Ovary (tissue), 10 donors: ENCODE measurements at places on chromosomes 1 and 21. TPM values are rescaled to one million over a fixed set of nuclear protein-coding genes. Genes with fewer than 3 reads are reported as not detected.

The DMRTA2 gene
- 0.11 TPM for total RNA-seq

The RGS8 gene
- 0.28 TPM for total RNA-seq

The SLAMF6 gene
- not detected for total RNA-seq

The TCEA3 gene
- total RNA-seq, result 79.7 TPM

The HMCN1 gene
- 1.4 TPM for total RNA-seq

The LCE1A gene
- total RNA-seq, result not detected

The L1TD1 gene
- total RNA-seq, result 0.50 TPM

The UTP11 gene
- 22.3 TPM for total RNA-seq

The CELA2B gene
- not detected for total RNA-seq

- DNase-seq, result no peak
Measured at GRCh38 chr1:48767975-48768510, 8.6 kb downstream of the BEND5 start.

- no peak for DNase-seq
Measured at GRCh38 chr1:100730130-100730529, 10.6 kb downstream of the VCAM1 start.

DNA sequence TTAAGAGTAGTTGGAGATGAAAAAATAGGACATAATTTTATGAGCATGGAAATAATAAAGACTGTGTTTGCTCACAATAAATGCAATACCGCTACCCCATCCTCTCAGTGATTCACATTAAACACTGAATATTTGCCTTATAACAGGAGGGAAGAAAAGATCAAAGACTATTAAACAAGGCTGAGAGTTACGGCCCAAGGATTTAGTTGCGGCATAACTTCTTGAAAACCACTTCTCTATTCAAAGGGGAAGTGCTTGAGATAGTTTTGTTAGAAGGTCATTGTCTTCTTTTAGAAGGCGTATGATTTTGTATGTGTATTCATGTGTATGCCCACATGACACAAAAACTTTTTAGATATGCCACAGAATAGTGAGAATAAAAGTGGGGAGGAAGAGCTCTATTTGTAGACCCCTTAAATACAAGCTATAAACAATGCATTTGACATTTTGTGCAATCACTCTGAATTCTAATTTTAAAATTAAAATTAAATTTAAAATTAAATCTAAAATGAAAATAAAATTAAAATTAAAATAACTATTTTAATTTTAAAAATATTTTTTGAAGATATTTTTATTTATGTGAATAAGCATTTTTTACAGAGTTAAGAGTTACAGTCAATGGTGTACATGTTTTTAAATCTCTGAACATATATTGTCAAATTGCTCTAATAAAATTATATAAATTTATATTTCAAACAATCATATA lies 986.6 kb upstream of the ADAMTS5 start:
- DNase-seq, result no peak

GRCh38 chr1:63305043-63305442 lies 17.3 kb upstream of the FOXD3 start:
- DNase-seq, result no peak

- DNase-seq, result no peak
Measured at GRCh38 chr1:107965110-107965991, at the start of gene VAV3. Gene VAV3 (minus strand): TSS chr1:107965180. CDS start chr1:107964869, 311 bp downstream.

GRCh38 chr1:168918860-168919741 lies 187.4 kb upstream of the ATP1B1 start:
- DNase-seq, result no peak

DNA sequence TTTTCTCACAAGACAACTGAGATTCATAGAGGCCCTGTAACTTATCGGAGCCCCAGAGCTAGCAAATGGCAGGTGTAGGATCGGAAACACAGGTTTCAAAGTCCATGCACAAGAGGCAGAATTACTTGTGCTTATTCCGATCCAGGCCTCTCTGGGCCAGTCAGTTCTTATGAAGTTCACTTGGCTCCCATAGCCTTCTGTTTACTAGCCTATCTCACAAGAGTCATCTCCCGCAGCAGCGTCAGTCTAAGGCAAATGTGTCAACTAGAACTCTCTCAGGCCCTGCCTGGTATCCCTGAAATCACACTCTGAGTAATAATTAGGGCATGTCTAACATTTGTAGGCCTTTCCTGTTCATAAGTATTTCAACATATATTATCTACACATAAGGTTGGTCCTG lies 43.3 kb downstream of the PHC2 start:
- no peak for DNase-seq

DNA sequence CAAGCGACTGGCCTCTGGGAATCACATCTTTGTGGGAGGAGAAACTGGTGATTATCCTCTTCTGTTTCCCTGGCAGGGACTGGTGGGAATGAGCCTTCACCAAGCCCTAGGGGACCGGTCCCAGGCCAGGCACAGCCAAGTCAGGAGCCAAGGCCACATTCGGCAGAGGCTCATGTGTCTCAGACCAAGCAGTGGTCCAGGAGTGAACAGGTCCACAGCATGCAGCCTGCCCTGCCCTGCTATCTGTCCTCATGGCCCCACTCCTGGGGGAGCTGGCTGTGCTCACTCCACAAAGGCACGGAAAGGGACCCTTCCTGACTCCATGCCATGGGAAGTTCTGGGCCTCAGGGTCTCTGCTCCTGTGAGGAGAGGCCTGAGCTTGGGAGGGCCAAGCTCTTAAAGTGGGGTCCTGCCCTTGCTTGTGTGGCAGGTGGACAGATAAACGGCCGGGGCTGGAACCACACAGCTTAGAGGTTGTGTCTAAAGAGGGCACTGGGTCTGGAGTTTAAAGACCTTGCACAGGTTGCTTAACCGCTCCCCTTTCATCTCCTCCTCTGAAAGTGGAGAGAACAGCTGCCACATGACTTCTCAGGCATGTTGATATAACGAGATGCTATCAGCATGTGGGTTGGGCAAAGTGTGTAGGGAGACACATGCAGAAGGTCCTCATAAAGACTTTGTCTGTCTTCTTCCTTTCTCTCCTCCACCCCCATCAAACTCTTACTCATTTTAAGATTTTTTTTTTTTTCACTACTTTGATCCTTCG lies 57.5 kb downstream of the CASQ2 start:
- DNase-seq, result no peak

DNA sequence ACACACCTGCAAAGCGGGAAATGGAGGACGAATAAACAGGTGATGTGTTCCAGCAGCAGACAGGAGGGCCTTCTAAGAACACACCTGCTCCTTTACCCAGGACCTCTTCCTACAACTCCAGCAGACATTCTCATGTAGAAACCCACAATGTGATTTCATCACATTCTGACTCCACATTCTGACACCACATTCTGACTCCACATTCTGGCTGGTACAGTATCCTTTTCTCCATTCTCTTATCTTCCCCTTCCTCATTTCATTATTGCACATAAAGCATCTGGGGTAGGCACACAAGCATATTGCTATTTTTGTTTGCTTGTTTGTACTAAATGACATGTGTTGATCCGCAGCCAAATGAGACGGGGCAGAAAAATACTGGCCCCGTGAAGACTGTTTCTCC lies 3.6 kb upstream of the ZNF124 start:
- no peak for DNase-seq

- DNase-seq, result no peak
Measured at GRCh38 chr1:32715901-32716311, 13.3 kb upstream of the SYNC start.

DNA sequence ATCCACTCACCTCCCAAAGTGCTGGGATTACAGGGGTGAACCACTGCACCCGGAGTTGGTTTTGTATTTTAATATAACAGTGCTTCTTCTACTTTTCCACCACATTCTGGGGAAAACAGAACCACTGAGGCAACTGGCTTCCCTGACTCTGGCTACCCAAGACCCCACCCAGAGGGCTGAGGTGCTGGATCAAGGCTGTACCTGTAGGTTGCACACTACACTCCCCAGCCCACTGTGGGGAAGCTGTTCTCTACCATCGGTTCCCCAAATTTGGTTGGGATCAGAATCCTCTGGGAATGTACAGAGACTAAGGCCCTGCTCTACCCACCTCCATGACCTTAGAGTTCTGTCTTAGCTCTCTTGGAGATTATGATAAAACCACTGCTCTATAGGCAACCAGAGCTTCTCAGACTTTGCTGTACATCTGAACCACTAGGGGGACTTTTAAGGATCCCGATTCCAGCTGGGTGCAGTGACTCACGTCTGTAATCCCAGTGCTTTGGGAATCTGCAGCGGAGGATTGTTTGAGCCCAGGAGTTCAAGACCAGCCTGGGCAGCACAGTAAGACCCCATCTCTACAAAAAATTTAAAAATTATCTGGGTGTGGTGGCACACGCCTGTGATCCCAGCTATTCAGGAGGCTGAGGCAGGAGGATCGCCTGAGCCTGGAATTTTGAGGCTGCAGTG lies 51.6 kb downstream of the GNG4 start:
- DNase-seq, result no peak

DNA sequence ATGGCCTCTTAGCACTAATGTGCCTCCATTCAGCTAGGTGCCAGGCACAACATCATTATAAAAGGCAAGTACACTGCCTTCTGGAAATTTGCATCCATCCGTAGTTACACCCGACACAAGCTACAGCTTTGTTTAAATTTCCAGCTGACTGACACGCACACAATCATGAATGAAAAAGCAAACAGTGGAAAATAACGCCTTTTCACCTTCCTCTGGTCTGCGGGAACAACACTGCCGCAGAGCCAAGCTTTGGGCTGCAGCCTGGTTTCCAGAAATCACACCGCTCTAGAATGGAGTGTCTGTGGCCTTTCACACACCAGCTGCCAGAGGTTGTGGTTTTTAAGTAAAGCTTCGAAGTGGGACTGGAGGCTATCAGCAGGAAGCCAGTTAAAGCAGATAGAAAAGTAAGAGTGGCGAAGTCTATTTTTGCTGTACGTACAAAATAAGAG lies 142.8 kb upstream of the COA6 start:
- DNase-seq, result no peak

GRCh38 chr21:33315946-33316710 lies 8.6 kb upstream of the IFNAR1 start:
- no peak for DNase-seq

- no peak for DNase-seq
Measured at GRCh38 chr21:34054259-34054658, 19.1 kb upstream of the MRPS6 start.

- no peak for DNase-seq
Measured at GRCh38 chr1:52550447-52550846, 2.4 kb downstream of the TUT4 start.

- DNase-seq, result peak; percentile 78
Measured at GRCh38 chr1:1371746-1372711, 3.0 kb downstream of the AURKAIP1 start.

GRCh38 chr21:36135391-36136102 lies 668 bp downstream of the CBR3 start:
- DNase-seq, result peak; percentile 76

- no peak for DNase-seq
Measured at GRCh38 chr1:207787776-207788175, 35.9 kb downstream of the CD46 start.

- DNase-seq, result peak; percentile 71
Measured at GRCh38 chr1:67686267-67687197, 1.5 kb downstream of the GADD45A start.

GRCh38 chr1:167757433-167758309 lies 35.9 kb downstream of the MPZL1 start:
- DNase-seq, result no peak

GRCh38 chr1:31010086-31010989 lies 55.2 kb downstream of the PUM1 start:
- no peak for DNase-seq

GRCh38 chr21:43331962-43332828 lies 94.7 kb downstream of the SIK1 start:
- peak; percentile 88 for DNase-seq

DNA sequence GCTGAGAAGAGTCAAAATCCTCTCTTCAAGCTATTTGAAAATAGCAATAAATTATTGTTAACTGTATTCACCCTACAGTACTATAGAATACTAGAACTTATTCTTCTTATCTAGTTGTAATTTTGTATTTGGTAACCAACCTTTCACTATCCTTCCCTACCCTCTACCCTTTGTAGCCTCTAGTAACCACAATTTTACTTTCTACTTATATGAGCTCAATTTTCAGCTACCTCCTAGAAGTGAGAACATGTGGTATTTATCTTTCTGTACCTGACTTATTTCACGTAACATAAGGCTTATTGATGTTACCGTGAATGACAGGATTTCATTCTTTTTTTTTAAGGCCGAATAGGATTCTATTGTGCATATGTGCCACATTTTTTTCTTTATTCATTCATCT lies 30.0 kb downstream of the ZC3H11B start:
- DNase-seq, result no peak

GRCh38 chr1:116755681-116756080 lies 1.5 kb downstream of the CD2 start:
- no peak for DNase-seq

- DNase-seq, result no peak
Measured at GRCh38 chr1:6989212-6990159, 204.2 kb downstream of the CAMTA1 start.

GRCh38 chr1:193283016-193283415 lies 96.6 kb upstream of the B3GALT2 start:
- no peak for DNase-seq

DNA sequence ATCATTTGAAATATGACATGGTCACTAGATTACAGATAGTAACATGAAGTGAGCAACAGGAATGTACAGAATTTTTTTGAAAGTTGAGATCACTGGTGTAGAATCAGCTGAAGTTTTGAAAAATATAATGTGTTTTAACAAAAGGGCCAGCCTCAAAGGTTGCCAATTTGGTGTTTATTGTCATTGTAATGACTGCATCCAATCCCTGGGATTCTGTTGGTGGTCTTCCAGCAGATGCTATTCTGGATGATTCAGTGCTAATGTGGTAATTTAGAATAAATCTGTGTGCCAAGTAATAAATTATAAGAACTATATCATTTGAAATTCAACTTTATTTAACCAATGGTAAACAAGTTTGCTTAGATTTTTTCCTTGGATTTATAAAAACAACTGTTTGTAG lies 436.4 kb upstream of the PKN2 start:
- no peak for DNase-seq

GRCh38 chr1:197692965-197693364 lies 82.3 kb downstream of the DENND1B start:
- DNase-seq, result no peak

DNA sequence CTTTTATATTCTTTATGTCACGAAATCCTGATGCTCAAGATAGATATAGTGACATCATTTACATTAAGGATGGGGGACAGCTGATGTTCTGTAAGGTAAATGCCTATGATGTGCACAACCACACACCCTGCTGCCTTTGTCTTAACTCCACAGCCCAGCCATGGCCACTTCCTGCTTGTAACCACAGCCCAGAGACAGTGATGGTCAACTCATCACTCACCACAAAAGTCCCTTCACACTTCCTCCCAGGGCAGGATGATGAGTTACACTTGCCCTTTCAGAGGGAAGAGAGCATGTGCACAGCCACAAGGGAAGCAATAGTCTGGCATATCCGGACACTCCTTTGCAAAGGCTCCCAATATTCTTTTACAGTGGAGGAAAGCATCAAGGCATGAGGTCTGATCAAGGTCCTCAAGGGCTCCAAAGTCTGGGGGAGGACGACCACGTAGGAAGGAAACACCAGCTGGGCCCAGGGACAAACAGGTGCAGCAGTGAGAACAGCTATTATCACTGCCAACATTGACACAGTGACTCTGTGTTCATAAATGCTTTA lies 53.8 kb downstream of the PLPP3 start:
- no peak for DNase-seq
